ENCODE measurements at places on chromosomes 6 and 20.

GRCh38 chr20:6046432-6046831 lies 7.4 kb downstream of the LRRN4 start:
- DNase-seq: no peak

DNA sequence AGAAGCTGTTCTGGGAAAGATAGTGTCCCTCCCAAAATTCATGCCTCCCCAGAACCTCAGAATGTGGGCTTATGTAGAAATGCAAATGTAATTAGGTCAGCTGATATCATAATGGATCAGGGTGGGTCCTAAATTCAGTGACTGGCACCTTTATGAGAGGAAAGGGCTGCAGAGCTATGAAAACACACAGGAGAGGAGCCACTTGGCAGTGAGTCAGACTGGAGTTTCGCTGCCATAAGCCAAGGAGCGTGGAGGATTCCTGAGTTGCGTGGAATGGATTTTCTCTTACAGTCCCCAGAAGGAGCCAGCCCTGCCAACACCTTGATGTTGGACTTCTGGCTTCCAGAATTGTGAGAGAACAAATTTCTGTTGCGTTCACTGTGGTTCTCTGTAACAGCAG lies 249.8 kb upstream of the PMEPA1 start:
- no peak for DNase-seq

DNA sequence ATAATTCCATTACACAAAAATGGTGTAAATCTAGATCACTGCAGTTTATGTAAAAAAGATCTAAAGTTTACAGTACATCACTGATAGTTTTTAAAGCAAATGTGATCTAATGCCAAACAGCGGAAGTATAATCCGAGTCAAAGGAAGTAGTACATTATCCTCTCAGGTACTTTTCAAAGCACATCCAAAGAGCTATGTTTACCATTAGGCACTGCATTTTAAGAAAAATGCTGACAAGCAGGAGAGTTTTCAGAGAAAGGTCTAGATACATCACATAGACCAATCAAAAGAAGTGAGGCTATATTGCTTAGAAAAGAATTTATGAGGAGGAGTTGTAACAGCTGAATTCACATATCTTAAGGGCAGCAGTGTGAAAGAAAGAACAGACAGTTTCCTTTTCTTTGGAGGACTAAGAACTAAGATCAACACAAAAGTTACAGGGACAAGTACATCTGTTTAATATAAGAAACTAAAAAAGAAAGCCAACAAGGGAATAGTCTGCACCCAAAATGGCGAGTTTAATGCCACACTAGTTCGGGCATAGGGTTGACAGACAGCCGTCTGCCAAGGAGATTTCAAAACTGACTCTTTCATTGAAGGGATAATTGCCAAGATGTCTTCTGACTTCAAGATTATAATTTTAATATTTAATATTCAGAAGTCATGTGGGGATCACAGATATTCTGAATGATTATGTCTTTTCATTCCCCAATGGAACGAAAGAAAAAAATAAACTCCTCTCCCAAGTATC lies 1.4 kb downstream of the ZNF184 start:
- no peak for DNase-seq

DNA sequence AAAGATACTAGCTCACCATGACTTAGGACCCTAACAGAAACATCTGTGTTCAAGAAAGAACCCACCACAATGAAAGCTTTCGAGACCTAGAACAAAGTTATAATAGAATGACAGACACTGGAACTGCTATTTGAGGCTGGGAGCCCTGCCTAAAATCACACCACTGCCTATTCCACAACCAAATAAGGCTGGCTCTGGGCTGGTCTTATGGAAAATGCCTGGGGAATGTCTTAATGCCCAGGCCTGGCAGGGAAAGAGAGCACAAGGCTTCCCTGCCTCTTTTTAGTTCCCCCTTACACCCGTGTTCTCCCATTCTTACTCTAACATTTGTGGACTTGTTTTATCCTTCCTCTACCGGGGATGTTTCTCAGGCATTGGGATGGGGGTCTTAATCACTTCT lies 5.6 kb upstream of the METTL24 start:
- DNase-seq: no peak

DNA sequence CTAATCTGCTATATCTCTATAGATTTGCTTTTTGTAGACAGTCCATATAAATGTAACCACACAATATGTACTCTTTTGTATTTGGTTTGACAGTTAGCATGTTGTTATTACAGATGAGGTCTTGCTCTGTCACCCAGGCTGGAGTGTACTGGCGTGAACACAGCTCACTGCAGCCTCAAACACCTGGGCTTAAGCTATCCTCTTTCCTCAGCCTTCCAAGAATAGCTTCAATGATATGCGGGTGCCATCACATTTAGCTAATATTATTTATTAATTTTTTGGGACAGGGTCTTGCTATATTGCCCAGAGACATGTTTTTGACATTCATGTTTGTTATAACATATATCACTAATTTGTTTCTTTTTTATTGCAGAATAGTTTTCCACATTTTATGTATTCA lies 10.8 kb downstream of the REPS1 start:
- DNase-seq: no peak

DNA sequence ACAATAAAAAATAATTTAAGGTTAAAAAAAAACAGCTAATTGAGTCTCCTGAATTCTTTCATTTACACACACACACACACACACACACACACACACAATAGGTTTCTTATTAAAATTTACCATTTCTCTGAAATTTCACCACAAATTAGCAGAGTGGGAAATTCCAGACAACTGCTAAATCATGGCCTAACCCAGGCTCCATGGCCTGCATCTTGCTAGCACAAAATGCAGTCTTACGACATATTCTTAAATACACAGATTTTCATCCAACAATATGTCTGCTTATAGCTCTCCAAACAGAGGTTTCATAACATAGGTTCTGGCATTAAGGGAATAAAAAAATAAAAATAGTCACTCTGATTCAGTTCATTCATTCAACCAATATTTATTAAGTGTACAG lies 46.9 kb downstream of the SOD2 start:
- DNase-seq: no peak

GRCh38 chr20:43492101-43492500 lies 15.4 kb upstream of the L3MBTL1 start:
- DNase-seq: no peak

DNA sequence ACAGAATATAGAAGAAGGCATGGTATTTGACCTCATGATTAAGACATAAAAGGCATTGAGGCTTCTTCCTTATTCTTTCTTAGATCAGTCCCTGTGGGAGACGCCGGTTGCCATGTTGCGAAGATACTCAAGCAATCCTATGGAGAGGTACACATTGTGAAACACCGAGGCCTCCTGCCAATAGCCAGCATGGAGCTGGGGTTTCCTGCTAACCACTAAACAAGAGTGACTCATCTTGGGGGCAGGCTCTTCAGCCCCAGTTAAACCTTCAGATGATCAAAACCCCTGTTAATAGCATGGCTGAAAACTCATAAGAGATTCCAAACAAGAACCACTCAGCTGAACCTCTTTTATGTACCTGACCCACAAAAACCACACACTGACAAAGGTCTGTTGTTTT lies 478.8 kb downstream of the CD83 start:
- DNase-seq: no peak

GRCh38 chr6:159501558-159501957 lies 191.5 kb downstream of the SOD2 start:
- DNase-seq: no peak

Measured in activated naive CD4-positive, alpha-beta T cell treated with anti-CD3 and anti-CD28 coated beads, Interleukin-2, amount 50 U/mL, for 16 hours (primary cell).